NCI-H1048 (cell line): ENCODE measurements at places on chromosomes 1 and 21.

DNA sequence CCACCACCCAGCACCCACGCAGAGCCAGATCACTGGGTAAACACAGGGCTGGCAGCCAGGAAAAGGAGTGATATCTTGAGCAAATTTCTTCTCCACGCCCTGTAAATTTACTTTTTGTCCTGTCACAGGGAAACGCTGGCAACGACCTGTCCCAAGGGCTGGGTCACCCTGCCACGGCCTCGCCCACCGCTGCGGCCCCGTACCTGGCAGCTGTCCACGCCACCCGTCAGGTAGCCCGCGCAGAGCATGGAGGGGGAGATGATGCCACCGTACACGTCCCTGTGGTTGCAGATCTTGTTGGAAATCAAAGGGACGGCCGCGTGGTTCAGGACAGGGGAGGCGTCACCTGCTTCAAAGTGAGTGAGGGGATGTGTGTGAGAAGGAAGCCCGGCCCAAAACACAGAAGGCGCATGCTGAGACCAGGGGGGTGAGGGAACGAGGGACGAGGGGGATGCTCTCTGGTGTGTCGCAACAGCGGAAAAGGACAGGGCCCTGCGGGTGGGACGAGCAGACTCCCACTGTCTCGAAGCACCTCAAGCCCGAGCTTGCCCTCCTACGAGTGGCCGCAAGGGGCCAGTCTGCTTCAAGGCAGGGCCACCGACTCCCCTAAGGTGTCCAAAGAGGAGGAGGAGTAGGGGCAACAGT is 10.1 kb upstream of the TFF1 start:
- DNase-seq: no peak

GRCh38 chr1:46394108-46394871 is at the start of gene FAAH:
Gene FAAH (plus strand): TSS chr1:46394317. CDS start chr1:46394349, 32 bp downstream.
- DNase-seq: no peak

GRCh38 chr1:112196731-112197130 is 199.3 kb upstream of the CTTNBP2NL start:
- DNase-seq: no peak

DNA sequence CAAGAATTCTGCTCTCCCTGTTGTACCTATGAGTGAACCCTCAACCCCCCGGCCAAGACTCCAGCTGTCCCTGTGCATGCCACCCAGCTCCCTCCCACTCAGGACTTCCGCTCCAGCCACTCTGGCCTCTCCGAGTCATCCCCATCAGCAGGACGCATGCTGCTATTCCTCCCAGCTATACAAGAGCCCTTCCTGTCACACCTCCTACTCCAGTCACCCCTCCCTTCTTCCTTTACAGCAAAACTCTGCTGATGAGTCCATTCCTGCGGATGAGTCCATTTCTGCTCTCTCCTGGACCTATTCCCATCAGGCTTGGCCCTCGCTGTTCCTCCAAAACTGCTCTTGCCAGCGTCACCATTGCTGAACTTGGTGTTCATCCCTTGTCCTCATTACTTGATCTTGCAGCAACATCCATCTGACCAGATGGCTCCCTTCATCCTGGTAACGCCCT is 42.2 kb downstream of the H3-3A start:
- no peak for DNase-seq

GRCh38 chr1:24136956-24137539 is 5.9 kb downstream of the IL22RA1 start:
- DNase-seq: no peak

DNA sequence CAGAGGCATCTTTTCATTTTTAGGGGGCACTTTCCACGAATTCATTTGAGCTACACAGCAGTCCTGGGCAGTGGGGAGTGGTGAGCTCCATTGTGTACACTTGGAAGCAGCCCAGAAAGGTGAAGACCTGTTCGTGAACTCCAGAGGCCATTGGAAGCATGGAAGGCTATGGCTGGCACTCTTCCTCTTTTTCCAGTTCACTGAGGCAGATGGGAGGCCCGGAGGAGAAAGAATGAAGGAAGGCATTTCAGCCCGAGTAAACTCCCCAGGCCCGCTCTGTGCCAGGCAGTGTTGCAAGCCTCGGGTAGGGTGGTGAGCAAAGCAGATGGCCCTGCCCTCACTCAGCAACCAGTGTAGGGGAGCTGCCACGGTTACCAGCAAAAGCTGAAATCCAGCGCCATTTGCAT is 673 bp upstream of the DHCR24 start:
- DNase-seq: no peak

- DNase-seq: no peak
These were observed 18.0 kb upstream of the IL20 start for GRCh38 chr1:206847337-206847834.

GRCh38 chr1:152873495-152873894 is 4.6 kb upstream of the SMCP start:
- no peak for DNase-seq

GRCh38 chr1:244974106-244974505 is 109.8 kb upstream of the HNRNPU start:
- DNase-seq: no peak

- DNase-seq: no peak
These were observed 2.2 kb downstream of the NAV1 start for GRCh38 chr1:201540846-201541735.

DNA sequence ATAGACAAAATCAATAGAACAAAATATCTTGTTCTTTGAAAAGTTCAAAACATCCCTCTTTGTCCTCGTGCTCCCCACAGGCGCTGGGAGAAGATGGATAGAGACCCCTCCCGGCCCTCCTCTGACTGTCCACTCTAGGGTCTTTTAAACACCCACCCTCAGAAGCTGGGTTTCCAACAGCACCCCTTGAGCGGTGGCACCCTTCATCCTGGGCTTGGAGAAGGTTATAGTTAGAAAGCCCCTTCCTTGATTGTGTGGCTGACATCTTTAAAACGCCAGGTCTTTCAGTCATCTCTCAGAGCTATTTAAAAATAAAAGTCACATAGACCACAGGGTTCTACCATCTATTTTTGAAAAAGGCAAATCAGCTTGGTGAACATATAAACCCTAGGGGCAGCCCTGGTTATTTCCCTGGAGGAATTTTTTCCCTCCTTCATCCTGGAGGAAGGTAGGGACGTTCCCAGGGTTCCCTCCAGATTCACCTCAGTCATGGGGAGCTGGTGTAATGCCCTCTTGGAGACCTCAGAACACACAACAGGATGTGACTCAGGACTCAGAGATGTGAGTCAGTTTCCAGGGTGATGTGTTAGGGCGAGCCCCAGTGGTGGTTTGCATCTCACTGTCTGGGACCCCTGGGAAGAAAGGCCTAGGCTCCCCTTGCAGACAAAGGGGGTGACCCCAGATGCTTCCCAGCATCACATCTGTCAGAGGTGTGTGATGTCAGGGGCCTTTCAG is 138.5 kb downstream of the CLIC6 start:
- DNase-seq: no peak

GRCh38 chr1:244181867-244182266 is 130.8 kb downstream of the ZBTB18 start:
- no peak for DNase-seq

DNA sequence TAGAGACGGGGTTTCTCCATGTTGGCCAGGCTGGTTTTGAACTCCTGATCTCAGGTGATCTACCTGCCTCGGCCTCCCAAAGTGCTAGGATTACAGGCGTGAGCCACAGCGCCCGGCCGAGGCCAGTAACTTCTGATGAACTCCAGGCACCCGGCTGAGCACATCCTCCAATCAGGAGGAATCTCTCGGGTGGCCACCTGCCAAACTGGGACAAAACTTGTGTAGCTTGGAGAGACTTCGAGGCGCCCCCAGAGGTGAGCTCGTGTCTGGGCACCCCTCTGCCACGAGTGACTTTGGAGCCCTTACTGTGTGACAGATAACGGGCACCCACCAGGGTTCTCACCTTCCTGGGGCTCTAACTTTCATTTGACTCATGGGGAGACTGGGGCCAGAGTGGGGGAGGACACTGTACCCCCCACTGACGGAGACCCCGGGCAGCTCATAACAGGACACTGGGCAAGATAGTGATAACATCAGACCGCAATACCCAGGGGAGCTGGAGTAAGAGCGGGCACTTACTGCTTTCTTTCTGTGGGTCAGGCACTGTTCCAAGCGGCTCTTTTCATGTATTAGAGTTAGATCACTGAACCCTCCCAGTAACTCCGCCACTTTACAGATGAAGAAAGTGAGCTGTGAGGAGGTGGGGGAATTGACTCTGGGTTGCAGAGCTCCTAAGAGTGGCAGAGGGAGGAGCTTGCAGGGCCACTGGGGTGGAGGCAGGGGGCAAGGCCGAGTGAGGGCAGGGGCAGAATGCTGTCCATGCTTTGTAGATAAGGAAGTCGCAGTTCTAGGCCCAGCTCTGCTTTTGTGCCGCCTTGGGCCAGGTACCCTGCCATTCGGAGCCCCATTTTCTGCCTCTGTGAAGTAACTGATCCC is 1.9 kb upstream of the PADI2 start:
- no peak for DNase-seq

- no peak for DNase-seq
These were observed 191.9 kb downstream of the AK5 start for GRCh38 chr1:77473690-77474089.

- no peak for DNase-seq
These were observed 22.7 kb downstream of the CDC42BPA start for GRCh38 chr1:227295609-227296008.

DNA sequence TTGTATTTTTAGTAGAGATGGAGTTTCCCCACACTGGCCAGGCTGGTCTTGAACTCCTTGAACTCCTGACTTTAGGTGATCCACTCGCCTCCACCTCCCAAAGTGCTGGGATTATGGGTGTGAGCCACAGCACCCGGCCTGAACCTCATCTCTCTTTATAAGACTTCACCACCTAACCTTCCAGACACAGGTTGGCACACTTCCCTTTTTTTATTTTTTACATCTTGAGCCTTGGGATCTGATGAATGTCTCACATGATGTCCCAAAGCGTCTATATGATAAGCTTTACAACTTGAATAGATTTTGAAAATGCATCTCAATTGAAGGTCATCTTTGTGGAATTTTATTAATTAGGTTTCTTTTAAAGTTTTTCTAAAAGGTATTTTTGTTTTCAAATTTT is 172.4 kb upstream of the IVNS1ABP start:
- no peak for DNase-seq

GRCh38 chr1:18945401-18945849 is 11.1 kb downstream of the IFFO2 start:
- DNase-seq: no peak

- DNase-seq: no peak
These were observed 326.0 kb downstream of the BARHL2 start for GRCh38 chr1:90391126-90391525.

DNA sequence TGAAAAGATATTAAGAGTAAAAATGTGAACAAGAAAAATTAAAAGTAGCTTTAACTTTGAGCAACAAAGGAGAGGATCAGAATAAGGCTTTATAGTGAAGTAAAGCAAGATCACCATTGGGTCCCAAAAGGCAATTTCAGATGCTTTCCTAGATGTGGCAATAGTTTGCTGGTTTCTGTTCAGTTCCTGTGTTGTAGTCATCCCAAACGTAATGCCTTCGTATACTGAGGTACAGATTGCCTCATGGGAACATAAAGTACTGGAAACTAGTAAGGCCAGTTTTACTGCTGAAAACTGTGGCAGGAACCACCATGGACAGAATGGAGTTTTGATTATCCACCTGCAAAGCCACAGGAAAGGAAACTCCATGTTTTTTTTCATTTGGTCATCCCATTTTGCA is 283.5 kb upstream of the SGIP1 start:
- no peak for DNase-seq

GRCh38 chr21:32946654-32947053 is 79.1 kb upstream of the OLIG2 start:
- DNase-seq: no peak

GRCh38 chr21:31222142-31222541 is 121.9 kb downstream of the TIAM1 start:
- DNase-seq: no peak

GRCh38 chr1:52365071-52365745 is 797 bp downstream of the CC2D1B start:
- no peak for DNase-seq

GRCh38 chr1:21257431-21258135 is 32.7 kb downstream of the ECE1 start:
- no peak for DNase-seq

- DNase-seq: no peak
These were observed 38.3 kb downstream of the GALNT2 start for GRCh38 chr1:230105245-230105753.

DNA sequence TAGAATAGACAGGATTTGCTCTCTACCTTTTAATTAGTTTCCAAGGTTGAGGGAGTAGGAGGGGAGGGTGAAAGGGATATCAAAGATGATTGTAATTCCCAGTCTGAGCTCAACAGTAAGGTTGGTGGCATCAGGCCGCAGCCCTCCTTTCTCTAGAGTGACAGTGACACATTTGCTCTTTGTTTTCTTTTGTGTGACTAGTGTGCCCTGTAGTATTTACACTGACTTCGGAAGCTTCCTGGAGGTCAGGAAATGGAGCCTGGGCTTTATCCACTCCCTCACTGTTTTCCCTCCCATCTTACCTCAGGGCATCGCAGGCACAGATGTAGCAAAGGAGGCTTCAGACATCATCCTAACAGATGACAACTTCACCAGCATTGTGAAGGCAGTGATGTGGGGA is 44.7 kb upstream of the LAX1 start:
- no peak for DNase-seq

- no peak for DNase-seq
These were observed 81.7 kb upstream of the DUSP10 start for GRCh38 chr1:221823561-221823960.

- no peak for DNase-seq
These were observed 1.7 kb upstream of the C2CD2 start for GRCh38 chr21:41955516-41955915.

- no peak for DNase-seq
These were observed 23.1 kb downstream of the USP25 start for GRCh38 chr21:15752763-15753407.

GRCh38 chr1:211135342-211135950 is 1.5 kb upstream of the KCNH1 start:
- DNase-seq: peak; percentile 45

DNA sequence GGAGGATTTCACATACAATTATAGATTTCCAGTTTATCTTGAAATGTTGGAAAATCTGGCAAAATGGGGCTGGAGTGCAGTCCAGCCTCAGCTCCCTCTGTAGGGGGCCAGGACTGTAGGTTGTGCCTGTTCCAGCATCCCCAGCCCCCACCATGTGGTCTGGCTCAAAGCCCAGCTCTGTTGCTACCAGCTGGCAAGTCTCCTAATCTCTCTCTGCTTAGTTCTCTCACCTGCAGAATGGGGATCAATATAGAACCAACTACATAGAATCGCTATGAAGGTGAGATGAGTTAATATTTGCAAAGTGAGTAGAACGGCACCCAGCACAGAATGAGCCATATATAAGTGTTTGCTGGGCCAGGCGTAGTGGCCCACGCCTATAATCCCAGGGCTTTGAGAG is 50.0 kb upstream of the TARDBP start:
- DNase-seq: no peak

DNA sequence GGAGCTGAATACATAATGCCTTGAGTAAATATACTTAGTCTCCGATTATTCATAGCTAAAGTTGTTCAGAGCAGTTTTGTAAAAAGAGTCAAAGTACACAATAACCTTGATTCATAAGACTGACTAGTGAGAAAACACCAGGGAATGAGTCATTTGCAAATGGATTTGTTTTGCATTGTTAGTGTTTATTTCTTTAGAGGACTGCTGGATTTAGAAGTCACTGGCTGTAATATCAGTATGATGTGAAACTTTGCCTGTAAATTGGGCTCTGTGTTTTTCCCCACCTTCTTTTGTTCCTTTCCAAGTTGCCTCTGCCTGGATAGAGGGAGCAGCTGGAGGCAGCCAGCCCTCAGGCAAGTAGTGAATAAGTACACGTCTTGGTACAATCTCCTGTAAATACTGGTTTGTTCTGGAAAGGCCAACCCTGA is 474.7 kb downstream of the NUF2 start:
- DNase-seq: peak; percentile 92
